ENCODE measurements at places on chromosomes 7 and 10.

GRCh38 chr10:132984801-132985545, 42.6 kb upstream of the CFAP46 start:
- DNase-seq: no peak

GRCh38 chr10:113895018-113895417, 40.6 kb downstream of the NHLRC2 start:
- no peak for DNase-seq

DNA sequence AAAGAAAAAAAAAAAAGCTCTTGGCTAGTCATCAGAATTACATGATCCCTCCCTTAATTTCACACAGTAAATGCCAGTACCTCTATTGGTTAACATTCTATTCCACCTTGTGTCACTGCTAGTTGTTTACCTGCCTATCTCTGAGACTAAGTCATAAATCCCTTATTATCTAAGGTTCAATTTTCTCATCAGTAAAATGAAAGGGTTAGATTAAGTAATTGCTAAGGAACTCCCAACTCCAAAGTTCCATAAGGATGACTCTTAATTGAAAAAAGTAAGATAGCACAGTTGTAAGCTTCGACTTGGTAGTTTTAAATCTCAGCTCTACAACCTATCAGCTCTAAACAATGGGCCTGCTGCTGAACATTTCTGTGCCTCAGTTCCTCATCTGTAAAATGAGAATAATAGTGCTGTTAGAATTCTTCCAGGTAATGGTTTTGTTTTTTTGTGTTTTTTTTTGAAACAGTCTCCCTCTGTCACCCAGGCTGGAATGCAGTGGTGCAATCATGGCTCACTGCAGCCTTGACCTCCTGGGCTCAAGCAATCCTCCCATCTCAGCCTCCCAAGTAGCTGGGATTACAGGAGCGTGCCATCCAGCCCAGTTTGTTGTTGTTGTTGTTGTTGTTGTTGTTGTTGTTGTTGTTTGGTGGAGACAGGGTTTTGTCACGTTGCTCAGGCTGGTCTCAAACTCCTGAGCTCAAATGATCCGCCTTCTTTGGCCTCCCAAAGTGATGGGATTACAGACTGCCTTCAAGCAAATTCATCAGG, 35.6 kb downstream of the SRPK2 start:
- no peak for DNase-seq

DNA sequence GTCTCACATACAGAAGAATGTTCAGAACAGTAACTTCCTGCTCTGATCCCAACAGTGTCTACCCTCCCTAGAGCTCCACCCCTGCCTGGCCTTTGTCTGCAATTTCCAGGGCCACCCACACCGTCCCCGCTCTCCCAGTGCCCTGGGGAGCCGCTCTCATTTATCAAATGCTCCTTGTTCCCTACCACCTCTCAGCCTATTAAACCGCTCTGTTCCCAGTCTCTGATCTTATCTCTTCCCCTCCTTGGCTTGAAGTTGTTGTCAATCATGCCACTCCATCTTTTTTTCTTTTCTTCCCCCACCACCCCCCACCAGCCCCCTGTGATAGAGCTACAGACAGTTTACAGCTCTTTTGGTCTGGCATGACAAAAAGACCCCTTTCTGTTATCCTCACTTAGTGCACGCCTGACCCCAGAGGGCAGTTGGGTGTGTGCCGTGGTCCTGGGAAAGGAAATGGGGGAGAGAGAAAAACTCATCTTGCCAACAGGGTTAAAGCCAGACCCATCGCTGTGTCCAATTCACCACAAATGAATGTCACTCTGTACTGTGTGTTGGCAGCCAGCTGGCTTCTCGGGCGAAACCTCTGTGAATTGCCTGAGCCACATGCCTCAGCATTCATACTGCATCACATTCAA, 28.8 kb upstream of the HECTD2 start:
- no peak for DNase-seq

GRCh38 chr10:86632009-86632800, 22.1 kb upstream of the OPN4 start:
- peak; percentile 74 for DNase-seq

DNA sequence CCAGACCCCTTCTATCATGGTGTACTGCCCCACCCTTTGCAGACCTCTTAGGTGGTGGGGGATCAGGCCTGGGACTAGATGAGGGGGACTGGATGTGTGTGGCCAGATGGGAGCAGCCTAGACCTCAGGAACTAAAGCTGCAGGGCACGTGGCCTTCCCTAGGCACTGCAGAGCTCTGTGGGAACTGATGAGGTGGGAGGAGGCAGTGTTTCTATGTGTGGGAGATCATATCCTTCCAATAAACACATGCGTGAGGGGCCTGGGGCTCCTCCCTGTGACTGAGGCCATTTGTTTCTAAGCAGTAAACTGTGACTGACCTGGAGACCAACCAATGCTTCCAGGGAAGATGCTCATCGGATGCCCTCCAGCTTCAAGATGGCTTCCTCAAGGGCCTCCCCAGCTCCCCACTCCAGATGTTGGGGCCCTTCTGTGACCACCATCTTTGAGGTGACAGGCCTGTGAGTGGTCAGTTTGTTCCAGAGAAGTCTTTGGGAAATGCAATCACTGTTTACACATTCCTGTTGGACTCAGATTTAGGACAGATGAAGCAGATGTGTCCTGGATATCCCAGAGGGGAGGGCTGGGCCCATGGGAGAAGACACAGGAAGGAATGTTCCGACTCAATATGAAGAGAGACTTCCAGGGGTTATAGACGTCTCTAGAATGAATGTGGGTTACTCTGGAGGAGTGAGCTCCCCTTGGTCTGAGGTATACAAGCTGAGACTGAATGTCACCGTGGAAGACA, 23.6 kb upstream of the ZCCHC24 start:
- no peak for DNase-seq

DNA sequence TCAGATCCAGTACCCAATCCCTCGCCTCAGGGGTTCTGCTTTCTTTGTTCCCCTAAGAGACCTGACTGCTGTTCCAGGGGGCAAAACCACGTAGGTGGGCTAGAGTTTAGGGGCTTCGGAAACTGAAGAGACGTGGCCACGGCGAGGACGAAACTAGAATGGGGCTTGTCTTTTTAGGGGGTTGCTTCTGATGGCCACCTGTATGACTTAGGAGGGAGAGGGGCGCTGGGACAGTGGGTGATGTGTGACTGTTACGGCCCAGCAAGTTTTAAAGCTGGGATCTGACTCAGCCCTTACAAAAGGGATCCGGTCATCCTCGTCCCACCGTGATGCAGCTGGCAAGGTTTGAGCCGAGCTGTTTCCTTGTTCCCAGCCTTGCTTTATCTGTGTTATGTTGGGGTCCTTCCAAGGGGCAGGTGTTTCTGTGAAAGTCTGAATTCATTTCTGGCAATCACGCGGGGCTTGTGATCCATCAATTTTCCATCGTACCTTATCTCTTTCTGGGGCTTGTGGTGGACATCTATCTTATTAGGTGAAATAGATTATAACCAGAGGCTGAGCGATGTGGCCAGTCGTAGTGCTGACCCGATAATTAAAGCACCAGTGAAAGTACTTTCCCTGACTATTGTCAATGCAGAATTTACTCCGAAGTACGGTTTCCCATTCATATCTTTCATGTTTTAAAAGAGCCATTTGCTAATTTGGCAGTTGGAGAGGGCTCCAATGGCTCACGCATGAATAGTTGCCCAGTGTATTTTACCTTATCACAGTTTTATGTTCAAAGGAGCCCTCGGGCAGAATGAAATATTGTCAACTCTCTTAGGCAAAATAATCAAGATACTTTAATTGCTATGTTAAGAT, 830 bp downstream of the MET start:
- DNase-seq: peak; percentile 74

DNA sequence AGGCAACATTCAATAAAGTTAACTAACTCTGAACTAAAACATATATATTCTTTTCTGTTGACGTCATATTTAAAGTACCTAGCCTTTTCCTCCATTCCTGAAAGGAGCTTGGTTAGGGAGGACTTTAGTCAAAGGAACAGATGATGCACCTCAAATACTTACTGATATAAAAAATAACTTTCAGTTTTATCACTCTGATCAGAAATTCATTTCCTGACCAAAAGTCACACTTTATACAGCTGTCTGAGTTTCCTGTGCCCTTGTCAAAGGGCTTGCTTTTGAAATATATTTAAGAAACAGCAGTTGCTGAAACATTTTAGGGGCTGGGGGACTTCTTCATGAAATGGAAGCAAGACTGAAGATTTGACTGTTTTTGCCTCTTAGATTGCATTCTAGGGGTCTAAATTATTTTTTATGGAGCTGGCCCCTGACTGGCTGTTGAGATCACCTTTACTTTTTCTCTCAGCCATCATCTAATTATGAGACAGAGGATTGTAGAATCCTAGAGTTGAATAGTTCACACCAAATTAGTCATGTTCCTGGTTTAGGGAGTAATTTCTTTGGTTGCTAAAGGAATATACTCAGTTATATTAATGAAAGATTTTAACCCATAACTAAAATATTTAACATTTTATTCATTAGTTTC, 46.6 kb downstream of the GLCCI1 start:
- DNase-seq: no peak
